NCI-H524 (cell line): ENCODE measurements at places on chromosomes 16 and 17.

GRCh38 chr17:9009737-9010136 lies 11.6 kb upstream of the NTN1 start:
- DNase-seq: no peak

DNA sequence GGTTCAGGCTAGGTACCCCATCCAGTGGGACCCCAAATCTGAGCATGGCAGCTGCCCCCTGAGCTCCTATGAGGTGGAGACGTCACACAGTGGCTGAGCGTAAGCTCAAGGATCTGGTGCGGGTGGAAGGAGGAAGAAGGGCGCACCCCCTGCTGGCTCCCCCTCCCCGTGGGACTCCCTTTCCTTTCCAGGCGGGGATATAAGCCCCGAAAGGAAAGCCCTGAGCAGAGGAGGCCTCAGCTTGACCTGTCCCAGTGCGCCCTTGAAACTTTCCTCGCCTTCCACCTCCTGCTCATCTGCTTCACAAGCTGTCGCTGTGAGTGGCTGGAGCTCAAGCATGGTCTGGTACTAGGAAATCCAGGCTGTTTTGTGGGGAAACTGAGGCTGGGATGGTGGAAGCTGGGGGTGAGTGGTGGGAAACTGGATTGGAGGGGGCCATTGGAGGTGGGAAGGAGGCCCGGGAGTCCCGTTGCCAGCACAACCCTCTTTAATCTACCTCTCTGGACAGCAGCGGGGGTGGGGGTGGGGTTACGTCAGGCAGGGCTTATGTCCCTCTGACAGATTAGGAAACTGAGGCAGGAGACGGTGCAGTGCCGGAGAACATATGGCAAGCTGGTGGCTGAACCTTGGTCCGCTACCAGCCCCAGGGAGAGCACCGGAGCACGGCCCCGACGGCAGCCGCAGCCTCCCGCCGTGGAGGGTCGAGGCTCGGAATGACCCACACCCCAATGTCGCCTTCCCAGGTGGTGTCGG lies 92.3 kb upstream of the TMEM97 start:
- no peak for DNase-seq

GRCh38 chr17:63405741-63406261 lies 40.3 kb downstream of the CYB561 start:
- peak; percentile 46 for DNase-seq

- no peak for DNase-seq
These were observed 558 bp downstream of the PEX12 start for GRCh38 chr17:35577830-35578196.

- peak; percentile 30 for DNase-seq
These were observed 12.2 kb upstream of the TERF2 start for GRCh38 chr16:69397821-69398521.

- DNase-seq: no peak
These were observed 6.6 kb upstream of the ATP6V0C start for GRCh38 chr16:2507052-2507659.

- DNase-seq: peak; percentile 46
These were observed 1.8 kb downstream of the MMP15 start for GRCh38 chr16:58027161-58027915.

GRCh38 chr16:11640987-11641817 lies 27.1 kb upstream of the SNN start:
- peak; percentile 49 for DNase-seq

GRCh38 chr17:10177913-10178505 lies 20.4 kb downstream of the GAS7 start:
- no peak for DNase-seq

- DNase-seq: no peak
These were observed 39.5 kb downstream of the CMIP start for GRCh38 chr16:81483970-81484595.

GRCh38 chr16:48143812-48144368 lies 11.9 kb downstream of the ABCC12 start:
- DNase-seq: no peak

DNA sequence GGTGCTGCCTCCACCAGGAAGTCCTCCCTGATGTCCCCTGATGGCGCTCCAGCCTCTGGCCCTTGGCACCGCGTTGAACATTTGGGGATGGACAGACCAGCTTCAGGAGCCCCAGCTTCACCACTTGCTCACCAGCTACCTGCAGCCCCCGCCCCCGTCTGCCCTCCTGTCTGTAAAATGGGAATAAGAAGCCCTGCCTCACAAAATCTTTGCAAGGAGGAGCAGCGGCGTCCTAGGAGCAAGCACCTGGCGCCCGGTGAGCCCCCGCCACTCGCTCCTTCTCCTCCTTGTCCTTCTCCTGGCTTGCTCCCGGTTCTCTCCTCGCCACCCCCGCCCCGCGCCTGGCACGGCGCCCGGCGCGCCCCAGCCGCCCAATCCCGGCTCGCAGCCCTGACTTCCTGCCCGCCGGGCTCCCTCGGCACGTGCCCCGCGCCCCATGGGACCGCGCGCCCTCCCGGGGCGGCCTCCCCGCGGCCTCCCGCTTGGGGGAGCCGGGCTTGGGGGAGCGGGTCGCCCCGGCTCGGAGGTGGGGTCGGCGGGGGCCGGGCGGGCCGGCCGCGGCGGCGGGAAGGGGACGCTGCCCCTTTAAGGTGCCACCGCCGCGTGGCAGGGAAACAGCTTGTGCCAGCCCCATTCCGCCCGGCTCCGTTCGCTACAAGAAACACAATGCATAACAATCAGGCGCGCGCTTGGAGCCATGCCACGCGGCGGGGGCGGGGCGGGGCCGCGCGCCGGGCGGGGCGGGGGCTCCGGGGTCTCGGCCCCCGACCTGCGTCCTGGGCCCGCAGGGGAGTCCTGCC lies 9.1 kb upstream of the PPP1R1B start:
- DNase-seq: peak; percentile 63

- DNase-seq: no peak
These were observed 160.1 kb upstream of the IRX3 start for GRCh38 chr16:54446639-54447038.

GRCh38 chr16:75329943-75330342 lies 78.5 kb upstream of the BCAR1 start:
- no peak for DNase-seq

- no peak for DNase-seq
These were observed 1.5 kb upstream of the KRTAP3-1 start for GRCh38 chr17:41010441-41010840.

DNA sequence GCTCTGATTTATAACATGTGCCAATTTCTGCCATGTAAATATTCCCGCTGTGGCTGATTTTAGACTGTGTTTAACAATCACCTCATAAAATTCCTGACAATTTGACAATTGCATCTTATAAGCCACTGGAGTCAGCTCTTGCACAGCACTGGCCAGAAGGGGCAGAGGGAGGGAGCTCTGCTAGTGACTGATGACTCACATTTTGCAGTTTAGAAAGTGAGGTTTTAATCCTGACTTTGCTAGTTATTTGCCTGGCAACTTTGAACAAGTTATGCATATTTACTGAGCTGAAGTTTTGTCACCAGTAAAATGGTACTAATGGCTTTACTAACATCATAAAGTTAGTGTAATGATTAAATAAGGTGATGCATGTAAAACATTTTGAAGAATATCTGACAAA lies 452.3 kb downstream of the CNTNAP4 start:
- no peak for DNase-seq

- DNase-seq: no peak
These were observed 9.8 kb downstream of the CHST6 start for GRCh38 chr16:75485230-75486013.

DNA sequence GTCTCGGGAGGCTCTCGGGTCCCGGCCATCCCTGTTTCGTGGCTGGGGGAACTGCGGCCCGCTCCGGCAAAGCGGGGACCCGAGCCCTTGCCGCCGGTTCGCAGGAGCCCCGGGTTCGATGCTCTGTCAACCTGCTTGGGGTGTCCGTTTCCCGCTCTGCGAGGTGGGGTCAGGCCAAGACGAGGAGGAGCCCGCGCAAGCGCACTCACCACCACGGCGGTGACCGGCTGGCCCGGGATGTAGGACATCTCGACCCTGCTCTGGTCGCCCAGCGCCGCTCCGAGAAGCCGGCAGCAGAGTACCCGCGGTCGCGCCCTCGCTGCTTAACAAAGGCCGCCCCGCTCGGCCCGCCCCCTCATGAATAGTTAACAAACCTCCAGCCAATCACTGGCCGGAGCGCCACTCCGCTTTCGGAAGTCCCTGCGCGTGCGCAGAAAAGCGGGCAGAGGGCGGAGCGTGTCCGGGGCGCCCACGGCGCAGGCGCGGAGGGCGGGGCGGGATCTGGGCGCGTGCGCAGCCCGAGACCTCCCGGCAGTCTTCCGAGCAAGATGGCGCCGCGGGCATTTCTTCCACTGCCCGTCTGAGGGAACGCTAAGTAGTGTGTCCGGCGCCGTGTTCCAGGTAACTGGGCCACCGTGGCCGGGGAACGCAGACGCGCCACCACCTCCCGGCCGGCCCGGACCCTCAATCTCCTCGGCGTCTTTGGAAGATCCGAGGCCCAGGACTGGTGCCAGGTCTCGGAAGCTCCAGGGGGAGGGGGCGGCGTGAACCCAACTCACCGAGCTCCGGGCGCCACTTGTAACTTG lies at the start of the genes EMC6 and TAX1BP3:
Gene EMC6 (plus strand): TSS at position 534 of the 806 bp plus-strand sequence. CDS start 335 bp downstream, outside the sequence.
Gene TAX1BP3 (minus strand): TSS at position 300 of the 806 bp plus-strand sequence. CDS start 52 bp downstream, at position 248.
- DNase-seq: peak; percentile 86

- DNase-seq: no peak
These were observed 4.7 kb upstream of the CHD3 start for GRCh38 chr17:7883781-7884386.

- peak; percentile 81 for DNase-seq
These were observed at the start of gene TMEM132E for GRCh38 chr17:34579017-34579946. TMEM132E (plus strand) TSS chr17:34579582; CDS start chr17:34581077, 1,495 bp downstream.

GRCh38 chr16:31880322-31880979 lies 6.8 kb downstream of the ZNF267 start:
- no peak for DNase-seq

DNA sequence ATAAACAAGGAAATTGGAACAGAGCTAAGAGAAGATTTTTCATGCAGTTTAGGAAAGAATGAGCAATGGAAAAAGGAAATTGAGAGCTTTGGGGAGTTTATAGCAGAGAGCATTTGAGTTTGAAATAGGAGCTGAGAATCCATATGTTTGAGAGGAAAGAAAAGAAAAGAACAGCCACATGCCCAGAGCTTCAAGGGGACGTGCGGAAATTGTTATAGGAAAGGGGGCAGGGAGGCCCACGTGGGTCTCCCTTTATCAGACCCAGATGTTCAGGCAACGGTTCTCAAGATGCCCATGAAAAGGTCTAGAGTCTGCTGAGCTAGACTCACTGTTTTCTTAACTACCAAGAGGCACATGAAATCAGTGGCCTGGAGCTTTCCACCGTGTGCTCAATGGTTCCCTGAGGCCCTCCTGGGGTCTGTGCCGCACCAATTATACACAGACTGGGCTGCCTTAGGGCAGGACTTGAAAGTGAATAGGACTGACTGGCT lies 31.2 kb downstream of the CHD9 start:
- peak; percentile 81 for DNase-seq

GRCh38 chr17:49016775-49017463 lies 19.7 kb downstream of the IGF2BP1 start:
- peak; percentile 17 for DNase-seq

DNA sequence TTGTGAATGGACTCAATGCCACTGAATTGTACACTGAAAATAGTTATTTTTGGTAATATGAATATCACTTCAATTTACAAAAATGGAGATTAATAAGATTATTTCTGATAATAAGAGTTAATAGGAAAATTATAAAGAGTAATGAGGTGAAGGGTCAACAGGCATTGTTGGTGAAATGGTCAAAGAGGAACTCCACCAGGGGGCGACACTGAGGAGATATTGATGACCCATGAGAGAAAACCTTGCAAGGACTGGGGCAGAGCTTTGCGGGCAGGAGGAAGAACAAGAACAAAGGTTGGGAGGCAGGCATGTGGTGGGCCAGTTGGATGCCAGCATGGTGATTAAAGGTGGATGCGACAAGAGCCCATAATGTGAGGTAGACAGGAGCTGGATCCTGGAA lies 74.0 kb upstream of the XYLT1 start:
- no peak for DNase-seq

GRCh38 chr16:15799851-15800495 lies 56.9 kb downstream of the MYH11 start:
- DNase-seq: no peak

- DNase-seq: no peak
These were observed 214.2 kb upstream of the TNRC6C start for GRCh38 chr17:77744066-77744988.

GRCh38 chr16:28910086-28911031 lies 14.7 kb downstream of the RABEP2 start:
- peak; percentile 19 for DNase-seq

GRCh38 chr16:30902029-30902972 lies 5.9 kb downstream of the CTF1 start:
- peak; percentile 27 for DNase-seq

DNA sequence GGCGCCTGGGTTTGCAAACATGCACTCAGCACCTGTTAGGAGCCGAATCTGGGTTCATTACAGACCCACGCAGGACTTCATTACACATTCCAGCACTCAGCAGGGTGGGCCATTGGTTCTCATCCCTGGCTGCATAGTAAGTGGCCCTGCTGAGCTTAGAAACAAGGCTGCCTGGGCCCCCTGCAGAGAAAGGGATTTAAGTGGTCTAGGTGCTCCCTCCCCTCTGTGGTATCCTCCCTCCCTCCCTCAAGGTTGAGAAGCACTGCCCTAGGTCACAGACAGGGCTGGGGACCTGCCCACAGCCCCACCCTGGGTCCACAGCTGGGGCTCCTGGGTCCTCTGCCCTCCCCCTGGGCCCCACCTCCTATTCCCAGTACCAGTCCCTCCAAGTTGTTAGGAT lies 28.3 kb downstream of the WNT3 start:
- DNase-seq: no peak

DNA sequence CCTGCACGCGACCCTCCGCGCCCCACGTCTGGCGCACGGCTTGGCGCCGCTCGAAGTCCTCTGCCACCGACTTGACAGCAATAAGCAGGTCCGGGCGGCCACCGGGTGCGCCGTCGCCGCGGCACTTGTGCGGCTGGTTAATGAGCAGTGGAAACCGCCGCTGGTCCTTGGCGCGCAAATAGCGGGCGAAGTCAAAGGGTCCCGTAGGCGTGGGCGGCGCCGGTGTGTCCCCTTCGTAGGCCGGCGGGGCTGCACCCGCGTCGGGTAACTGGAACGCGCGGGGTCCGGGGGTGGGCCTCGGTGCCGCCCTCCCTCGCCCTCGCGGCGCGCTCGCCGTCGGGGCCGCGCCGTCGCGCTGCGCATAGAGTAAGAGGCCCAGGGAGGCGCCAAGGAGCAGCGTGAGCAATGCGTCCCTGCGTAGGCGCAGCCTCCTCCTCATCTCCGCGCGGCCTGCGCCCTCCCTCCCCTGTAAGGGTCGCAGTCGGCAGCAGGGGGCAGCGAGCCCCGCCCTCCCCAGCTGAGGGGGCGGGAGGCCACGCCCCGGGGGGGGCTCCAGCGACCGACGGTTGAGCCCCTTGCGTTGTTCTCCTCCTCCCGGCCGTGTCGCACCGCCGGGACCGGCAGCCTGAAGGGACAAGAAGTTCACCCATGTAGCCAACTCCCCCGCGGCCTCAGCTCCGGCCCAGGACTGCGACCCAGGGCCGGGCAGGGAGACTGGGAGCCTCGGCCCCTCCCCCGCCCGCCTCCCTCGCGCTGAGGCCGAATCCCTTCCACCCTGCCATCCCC lies 558 bp downstream of the B3GNT9 start:
- peak; percentile 69 for DNase-seq
